Stimulated activated CD4-positive, alpha-beta T cell treated with anti-CD3 and anti-CD28 coated beads, TNF-alpha, amount 100 ng/mL, for 24 hours (primary cell): ENCODE measurements at places on chromosomes 6 and 20.
A peak's percentile ranks its signal among the peaks of the same experiment; 100 is the strongest.

DNA sequence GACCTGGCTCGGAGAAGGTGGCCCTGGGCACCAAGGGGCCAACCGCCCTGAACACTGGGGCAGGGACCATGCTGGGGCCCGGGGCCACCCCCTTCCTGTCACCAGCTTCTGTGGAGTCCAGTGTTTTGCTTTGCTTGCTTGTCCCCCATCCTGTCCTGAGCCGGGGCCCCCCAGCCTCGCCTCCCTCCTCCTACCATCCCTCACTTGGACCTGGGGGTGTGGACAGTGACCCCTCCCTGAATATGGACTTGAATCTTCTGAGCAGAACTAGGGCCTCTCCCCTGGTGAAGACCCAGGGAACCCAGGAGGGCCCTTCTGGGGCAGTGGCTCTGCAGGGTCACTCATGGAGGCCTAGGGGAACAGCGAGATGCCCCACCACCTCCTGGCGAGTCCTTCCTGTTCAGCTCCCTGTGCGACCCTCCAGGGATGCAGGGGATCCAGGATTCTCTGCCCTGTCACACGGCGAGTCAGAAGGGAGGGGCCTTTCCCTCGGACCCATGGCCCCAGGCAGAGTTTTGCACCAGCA, 41.6 kb downstream of the VSTM2L start:
- DNase-seq, result no peak

GRCh38 chr6:117237561-117237960, 27.8 kb upstream of the VGLL2 start:
- no peak for DNase-seq

DNA sequence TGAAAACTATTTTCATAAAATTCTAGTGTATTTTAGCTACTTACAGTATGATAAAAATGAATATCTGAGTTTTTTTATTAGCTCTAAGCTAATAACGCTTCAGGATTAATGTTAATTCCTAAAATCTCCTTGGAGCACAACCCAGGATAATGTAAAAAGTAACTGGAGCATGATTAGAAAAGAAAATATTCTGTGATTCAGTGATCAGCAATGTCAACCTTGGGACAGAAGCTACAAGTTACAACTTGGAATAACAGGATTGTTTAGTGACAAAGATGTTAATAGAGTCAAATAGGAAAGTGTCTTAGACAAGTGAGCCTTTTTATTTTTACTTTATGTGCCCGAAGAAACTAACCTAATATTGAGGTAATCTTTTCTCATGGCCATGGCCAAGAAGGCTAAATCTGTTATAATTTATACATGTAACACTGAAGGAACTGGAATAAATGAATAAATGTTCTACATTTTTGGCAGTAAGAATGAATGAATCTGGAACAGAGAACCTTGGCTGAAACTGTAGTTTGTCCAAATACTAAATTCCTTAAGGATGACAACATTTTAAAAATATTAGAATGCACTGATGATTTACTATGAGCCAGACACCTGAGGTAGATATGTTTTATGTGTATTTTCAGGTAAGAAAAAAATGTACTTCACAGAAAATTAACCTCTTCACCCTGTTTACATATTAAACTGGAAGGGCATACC, 994.0 kb downstream of the GRIK2 start:
- no peak for DNase-seq

- DNase-seq, result no peak
Observed at GRCh38 chr6:2264932-2265331, 19.5 kb upstream of the GMDS start.

- no peak for DNase-seq
Observed at GRCh38 chr6:15359335-15359862, 113.5 kb downstream of the JARID2 start.

- DNase-seq, result no peak
Observed at GRCh38 chr6:3446184-3446583, 10.7 kb downstream of the SLC22A23 start.

DNA sequence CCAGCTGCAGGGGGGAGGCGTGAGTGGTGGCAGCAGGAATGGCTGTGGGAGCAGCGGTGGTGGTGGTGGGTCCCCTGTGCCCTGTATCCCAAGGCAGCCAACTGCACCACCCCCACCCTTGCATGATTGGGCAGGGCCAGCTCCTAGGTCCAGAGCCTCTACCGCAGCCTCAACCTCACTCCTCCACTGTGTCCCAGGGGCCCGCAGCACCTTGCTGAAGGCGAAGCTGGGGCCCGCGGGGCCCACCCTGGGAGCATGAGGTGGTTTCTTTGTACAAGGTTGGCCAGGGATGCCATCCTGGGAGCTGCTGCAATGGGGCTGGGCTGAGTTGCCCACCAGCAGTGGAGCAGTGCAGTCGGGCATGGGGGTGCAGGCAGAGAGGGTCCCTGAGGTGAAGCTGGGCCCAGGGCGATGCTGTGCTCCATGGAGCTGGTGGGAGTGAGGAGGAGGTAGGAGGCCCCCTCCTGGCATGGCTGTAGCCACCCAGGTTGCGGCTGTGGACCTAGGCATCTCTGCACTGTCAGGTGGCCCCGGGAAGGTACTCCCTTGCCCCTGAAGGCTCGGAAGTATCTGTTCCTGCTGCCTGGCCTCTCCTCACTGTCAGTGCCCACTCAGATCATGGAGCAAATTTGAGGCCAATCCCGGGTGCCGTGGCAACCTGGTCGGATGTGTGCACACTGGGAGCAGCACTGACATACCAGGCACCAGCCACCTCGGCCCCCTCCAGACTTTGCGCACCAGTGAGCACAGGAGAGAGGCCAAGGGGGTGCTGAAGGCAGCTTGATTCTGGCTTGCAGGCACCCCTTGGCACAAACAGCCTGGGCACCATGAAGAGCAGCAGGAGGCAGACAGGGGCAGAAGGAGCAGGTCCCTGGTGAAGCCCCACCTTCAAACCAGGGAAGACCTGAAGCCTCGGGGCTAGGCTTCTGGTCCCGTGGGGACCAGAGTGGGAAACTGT, 60.2 kb upstream of the L3MBTL3 start:
- no peak for DNase-seq

GRCh38 chr6:163651915-163652668, 237.6 kb downstream of the QKI start:
- no peak for DNase-seq

GRCh38 chr6:68651011-68651985, 16.2 kb downstream of the ADGRB3 start:
- no peak for DNase-seq

DNA sequence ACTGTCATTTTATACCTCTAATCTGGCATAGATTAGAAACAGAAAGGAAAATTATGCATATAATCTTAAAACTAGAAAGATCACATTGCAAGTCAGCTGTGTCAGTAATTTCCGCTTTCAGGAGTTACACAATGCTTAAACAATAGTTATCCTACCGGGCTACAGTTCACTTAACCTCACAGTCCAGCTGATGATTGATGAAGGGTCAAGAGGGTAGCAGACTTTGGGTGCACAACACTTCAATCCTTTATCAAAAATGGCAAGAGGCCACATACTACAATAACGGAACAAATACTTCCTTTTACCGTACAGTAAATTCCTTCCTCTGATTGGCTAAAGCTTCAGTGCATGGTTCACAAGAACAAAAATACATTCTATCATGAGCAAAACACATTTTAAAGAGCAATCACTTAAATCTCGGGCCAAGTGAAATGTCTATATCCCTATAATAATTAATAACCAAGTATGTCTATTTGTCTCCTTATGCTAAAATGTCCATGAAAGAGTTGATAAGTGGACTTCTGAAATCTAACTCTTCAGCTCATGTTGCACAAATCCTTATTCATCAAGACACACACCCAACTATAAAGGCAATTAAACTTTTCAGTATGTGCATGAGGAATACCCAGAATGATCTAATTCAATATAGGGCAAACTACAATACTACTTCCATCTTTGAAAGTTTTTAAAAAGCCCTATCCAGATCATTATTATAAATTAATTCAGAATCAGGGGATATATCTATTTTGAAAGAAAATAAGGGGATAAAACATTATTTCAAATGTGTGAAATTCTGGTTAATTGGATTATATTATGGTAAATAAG, 76.8 kb downstream of the HIVEP2 start:
- DNase-seq, result no peak

GRCh38 chr6:142679907-142680700, 264.9 kb downstream of the HIVEP2 start:
- DNase-seq, result no peak

- DNase-seq, result no peak
Observed at GRCh38 chr6:163588220-163588919, 173.9 kb downstream of the QKI start.

- DNase-seq, result no peak
Observed at GRCh38 chr20:18397030-18397429, 69.8 kb downstream of the DZANK1 start.

- no peak for DNase-seq
Observed at GRCh38 chr6:135274561-135275293, 93.6 kb downstream of the MYB start.

DNA sequence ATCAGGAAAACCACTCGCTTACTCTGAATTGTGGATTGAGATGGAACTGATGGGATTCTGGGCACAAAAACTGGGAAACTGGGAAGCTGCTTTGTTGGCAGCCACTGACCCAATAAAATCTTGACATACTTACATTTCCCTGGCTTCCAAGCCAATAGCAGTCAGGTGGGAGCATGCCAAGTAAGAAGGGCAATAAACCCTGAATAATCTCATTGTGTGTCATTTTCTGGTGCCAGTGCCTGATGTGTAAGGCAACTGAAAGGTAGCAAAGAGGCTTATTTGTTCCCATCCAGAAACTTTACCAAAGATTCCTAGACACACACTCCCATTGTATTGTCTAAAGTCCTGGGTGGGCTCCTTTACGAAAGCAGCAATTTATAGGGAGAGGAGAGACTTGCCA, 93.2 kb downstream of the TBX18 start:
- DNase-seq, result no peak

- DNase-seq, result no peak
Observed at GRCh38 chr6:24614043-24614420, 32.0 kb downstream of the KIAA0319 start.

DNA sequence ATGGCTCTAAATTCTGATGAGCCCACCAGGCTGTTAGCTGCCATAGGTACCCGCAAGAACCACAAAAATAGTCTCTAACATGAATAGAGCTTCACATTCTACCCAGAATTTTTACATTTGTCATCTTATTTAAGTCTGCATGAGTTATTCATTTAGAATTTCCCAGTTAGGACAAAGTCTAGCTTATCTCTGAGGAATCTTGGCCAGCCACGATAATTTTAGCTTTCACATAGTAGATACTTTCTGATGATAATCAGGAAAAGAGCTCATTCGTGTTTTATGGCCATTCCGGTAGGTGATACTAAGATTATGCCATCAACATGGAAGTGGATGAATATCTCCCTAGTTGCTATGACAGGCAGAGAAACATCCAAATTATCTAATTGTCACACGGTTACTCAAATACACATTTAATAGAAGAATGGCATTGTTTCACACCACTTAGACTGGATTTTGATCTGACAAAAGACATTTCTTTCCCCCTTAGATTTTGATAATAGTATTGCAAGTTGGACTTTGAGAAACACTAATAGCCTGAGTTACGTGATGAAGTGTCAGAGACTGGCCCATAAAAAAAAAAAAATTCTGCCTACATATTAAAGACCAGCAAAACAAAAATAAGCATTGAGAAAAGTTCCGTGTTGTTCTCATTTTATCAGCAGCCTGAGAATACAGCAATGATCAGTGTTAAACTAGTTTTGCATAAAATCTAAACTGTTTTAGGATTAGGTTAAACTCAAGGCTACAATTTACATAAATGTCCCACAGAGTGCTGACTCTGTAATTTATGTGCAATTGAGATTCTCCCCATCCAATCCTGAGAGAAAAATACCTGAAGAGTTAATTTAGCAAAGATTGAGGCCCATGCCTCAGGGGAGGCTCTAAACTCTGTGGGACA, 397.5 kb upstream of the ARID1B start:
- DNase-seq, result no peak

GRCh38 chr6:139588076-139588639, 213.7 kb upstream of the CITED2 start:
- DNase-seq, result no peak

DNA sequence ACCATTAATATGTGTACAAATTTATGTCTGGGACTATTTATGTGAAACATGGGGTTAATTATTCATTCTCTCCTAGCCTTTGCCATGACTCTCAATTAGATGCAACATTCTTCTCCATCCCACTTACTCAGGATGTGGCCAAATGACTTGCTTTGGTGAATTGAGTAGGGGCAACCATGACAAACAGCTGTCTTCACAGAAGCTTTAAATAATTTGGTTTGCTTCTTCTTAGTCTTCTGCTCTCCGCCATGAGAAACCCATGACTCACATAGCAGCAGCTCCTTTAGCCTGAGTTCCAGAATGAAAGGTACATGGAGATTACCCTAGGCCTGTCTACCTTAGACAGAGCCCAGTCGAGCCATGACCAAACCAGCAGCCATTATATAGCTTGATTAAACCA, 74.7 kb downstream of the FRK start:
- no peak for DNase-seq

DNA sequence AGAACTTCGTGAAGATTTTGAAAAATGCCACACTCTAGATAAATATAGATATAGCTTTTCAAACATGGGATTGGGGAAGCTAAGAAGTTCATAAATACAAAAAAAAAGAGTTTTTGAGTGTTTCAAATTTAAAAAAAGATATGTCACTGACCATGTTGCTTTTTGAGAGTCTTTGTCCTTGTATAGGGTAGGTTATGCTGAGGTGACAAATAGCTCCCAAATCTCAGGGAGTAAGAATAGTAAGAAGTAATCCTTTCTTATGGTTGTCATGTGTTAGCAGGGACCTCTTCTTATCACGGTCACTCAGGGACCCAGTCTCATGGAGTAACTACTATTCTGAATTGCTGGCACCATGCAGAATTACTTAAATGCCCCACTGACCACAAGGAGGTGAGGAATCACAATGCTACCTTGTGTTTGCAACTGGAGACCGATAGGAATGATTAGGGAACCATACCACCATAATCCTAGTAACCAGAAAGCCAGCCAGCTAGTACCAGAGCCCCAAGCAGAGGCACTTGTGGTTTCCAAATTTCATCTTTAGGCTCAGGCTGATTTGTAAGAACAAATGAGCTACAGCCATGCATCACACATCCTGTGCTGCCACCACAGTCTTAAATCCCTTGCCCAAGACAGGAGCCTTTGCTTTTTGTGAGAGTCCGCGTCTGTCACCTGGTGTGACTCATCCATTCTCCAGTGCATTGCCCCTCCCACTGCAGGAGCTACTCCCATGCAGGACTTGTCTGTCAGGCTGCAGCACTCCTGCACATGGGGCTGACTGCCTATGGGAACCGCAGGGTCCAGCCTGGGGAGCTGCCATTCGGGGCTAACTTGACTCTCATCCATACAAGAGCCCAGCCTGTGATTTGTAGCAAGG, 42.4 kb upstream of the ADGRF4 start:
- peak; percentile 29 for DNase-seq

DNA sequence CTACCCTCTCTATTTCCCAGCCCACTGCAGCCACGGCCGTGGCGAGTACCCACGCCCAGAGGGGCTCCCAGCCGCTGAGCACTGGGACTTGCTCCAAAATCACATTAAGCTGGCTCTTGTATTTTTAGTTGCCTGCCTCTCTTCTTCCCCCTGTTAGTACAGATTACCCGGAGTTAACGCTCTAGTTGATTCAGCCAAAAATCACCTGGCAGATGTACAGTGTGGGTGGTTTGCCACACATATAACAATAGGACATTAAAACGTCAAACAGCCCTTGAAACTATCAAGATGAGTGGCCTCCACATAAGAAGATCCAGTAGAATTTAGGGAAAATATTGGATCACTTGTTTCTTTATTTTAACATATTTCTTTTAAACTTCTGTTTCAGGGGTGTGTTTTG, 268.8 kb upstream of the PRDM1 start:
- DNase-seq, result no peak

- DNase-seq, result no peak
Observed at GRCh38 chr20:24640686-24641085, 171.3 kb downstream of the SYNDIG1 start.

GRCh38 chr6:6003621-6004366, 2.9 kb downstream of the NRN1 start:
- DNase-seq, result no peak
